ENCODE measurements at places on chromosomes 3 and 15.

DNA sequence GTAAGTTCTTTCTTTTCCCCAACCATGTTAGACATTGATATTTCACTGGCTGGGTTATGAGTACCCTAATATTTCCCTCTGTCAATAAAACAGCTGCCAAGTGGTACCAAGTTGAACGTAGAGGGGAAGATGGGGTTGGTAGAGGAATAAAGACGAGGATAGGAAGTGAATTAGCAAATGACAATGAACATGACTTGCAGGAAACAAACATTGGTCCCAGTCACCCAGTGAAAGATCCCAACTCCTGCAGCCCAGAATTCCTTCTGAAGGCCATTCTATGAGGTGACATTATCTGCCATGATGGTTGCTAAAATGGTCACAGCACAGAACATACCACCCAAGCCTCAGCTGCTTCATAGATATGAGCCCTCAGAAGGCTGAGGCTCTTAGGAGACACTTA, 159.0 kb upstream of the CTNNB1 start:
- no peak for DNase-seq

DNA sequence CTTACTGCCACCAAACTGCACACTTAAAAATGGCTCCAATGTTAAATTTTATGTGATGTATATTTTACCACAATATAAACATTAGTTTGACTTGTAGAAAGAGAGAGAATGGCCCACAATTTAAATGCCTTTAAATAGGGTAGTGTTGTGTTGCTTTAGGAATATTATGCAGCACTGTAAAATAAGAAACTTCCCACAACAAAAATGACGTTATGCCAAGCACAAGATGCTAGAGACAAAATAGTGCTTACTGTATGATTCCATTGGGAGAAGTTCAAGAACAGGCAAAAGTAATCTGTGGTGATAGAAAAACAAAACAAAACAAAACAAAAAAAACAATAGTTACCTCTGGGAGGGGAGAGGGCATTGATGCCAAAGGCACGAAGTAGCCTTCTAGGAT, 91.3 kb downstream of the MEGF11 start:
- no peak for DNase-seq

GRCh38 chr3:99145031-99145430, 243.5 kb upstream of the DCBLD2 start:
- no peak for DNase-seq

DNA sequence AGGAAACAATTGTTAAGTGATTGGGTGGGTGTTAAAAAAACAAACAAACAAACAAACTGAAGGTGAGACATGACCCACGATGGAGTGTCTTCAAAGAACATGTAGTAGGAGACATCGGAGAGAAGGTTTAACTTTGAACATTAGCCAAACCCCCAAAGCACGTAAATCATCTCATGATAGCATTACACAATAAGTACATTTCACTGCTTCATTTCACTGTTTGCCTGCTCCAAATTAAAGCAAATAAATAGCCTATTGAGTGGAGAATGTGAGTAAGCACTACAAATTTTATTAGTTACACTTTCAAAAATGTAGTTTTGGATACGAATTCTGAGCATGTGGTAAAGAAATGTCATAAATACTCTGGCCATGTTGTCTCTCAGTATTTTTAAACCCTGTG, 287.0 kb downstream of the SI start:
- no peak for DNase-seq

DNA sequence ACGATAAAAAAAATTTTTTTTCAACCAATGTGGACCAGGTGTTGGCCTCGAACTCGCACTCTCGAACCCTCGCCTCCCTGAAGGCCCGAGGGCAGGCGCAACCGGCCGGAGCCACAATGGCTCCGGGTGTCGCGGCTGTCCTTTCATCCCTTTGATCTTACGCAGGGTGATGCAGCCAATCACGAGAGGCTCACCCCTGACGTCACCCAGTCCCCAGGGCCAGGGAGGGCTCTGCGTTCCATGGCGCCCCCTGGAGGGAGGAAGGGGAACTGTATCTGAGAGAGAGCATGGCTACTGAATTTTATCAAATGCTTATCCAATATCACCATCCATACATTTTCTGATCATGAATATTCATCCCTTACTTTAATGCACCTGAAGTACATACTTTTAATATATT, 15.4 kb upstream of the GMNC start:
- peak; percentile 37 for DNase-seq

DNA sequence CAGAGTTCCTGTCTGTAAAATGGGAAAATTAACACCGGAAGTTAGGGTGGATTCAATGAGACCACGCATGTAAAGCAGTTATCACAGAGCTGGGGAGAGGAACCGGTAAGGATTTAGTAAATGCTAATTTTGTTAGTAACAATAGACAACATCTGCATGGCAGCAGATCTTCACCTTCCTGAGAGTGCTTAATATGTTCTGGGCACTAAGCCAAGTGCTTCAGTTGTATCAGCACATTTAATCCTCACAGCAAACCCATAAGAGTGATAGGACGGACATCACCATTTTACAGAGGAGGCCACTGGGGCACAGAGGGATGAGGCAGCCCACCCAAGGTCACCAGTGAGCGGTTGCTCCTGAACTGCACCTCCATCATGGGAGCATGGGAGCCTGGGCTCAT, 189.4 kb downstream of the WNT5A start:
- DNase-seq, result no peak

DNA sequence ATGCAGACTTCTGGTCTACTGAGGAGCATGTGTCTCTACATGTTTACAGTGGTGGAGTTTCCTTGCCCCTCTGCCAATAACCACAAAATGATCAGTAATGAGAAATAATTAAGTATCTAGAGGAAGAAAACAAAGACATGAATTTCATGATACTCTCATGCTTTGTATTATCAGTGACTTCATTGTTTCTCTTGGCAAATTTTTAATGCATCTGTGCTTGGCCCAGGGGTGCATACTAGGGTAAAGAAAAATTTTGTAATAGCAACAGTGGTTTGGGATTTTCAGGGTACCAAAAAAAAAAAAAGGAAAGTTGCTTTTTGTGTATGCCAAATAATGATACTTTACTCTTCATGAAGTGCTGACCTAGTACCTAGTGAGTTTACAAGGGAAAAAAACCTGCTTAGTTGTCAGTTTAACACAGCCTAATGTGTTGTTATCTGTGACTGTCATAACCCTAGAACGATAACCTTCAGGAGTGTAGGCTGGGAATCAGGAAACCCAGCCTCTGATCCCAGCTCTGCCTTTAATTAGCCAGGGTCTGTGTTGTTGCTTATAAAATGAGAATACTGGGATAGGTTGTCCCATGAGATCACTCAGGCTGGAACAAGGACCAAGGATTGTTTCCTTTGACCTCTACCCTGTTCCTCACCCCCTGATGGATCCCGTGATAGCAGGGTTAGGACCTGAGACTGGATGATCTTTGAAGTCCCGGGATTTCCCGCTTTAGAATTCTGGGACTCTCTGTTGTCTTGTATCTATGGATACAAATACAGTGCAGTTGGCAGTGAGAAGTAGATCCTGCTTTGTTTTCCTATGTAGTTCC, 117.5 kb downstream of the CMSS1 start:
- no peak for DNase-seq

- no peak for DNase-seq
Observed at GRCh38 chr3:158775426-158776410, 26.1 kb upstream of the MFSD1 start.

DNA sequence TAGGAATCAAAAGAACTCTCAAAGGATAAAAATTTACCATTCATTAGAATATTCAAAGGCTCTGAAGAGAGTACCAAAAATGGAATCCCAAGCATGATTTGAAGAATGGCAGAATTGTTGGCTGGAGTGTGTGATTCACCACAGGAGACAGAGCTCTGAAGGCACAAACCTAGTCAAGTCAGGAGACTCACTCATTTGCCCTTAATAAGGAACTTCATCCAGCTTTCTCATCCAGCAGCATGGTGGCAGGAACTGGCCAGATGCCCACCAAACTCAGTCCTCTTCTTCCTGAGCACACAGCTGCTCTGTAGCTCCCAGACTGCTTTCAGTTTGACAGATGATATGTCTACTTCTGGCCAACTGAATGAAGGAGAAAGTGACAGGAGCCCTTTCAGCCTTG, 16.5 kb upstream of the HEG1 start:
- DNase-seq, result no peak

- no peak for DNase-seq
Observed at GRCh38 chr3:9831253-9831652, 12.6 kb downstream of the RPUSD3 start.

GRCh38 chr3:182027366-182027765, 315.6 kb downstream of the SOX2 start:
- DNase-seq, result no peak

DNA sequence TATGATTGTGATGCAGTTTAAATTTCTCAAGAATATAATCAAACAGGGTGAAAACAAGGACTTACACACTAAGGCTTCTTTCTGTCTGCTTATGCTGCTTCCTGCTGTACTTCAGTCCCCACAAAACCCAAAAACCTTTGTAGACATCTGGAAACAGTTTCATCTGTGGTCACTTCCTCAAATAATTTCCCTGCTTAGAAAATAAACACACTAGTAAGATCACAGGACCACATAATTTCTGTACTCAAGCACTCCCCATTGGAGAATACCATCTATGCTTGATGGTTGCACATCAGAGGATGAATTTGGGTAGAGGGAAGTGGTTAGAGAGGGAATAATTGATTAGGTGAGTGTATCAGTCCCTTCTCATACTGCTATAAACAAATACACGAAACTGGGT, 266.2 kb downstream of the LSAMP start:
- no peak for DNase-seq

DNA sequence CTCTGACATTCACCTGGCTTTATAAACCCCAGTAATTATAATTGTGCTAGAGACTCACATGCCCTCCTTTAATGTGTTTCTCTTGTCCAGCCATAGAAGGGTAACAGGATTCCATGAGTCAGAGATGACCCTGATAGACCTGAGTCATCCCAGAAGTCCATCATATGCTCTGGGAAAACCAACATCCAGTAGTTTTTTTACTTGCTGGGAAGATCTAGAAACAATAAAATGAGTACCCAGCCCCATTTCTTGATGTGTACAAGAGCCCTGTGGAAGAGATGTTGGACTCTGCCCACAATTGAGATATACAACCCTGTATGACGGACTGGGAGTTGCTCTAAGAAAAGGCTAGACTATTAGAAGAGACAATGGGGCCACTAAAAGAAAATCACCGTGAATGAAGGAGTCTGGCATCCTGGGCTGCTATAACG, 22.4 kb upstream of the THUMPD3 start:
- no peak for DNase-seq

DNA sequence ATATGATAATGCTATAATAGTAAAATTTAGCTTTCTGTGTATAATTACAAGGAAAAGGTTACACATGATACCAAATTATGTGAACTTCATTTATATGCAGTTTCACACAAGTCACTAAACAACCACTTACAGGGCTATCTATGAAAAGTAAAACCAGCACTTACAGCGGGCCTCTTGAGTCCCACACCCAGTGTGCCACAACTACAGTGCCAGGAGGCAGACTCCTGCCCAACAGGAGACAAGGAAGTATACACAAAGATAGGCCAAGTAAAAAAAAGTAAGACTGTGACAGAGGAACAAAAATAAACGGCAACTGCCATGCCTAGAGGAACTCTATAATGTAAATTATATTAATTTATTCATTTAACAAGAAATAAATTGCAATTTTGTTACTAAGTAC, 53.4 kb upstream of the NEK10 start:
- peak; percentile 3 for DNase-seq

GRCh38 chr15:100056411-100057072, 285.2 kb downstream of the ADAMTS17 start:
- DNase-seq, result no peak

DNA sequence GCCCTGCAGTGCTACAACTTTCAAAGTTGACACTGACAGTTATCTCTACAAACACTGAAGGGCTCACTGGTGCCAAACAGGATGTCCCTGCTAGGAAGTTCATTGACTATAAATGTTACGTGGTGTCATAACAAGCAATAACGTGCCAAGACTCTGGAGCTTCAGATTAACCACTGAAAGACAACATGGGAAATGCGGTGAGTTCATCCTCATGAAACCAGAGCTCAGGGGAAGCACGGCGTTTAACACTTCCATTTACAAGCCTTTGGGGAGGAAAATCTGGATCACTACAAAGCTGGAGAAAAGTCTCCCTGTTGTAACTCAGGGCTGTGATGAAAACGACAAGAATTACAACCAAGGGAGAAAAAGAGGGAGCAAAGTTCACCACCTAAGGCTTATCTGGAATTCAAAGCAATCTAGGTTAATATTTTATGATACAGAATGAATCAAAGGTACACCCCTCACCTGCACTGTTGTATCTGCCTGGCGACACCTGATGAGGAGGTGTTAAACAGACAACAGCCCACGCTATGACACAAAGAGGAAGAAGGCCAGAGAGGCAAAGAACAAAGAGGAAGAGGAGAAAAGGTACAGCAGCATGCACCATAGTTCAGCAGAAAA, 27.0 kb downstream of the SHQ1 start:
- peak; percentile 78 for DNase-seq

- DNase-seq, result no peak
Observed at GRCh38 chr3:179330438-179330837, 7.6 kb downstream of the ZNF639 start.

- DNase-seq, result no peak
Observed at GRCh38 chr15:74829486-74829885, 3.1 kb downstream of the CPLX3 start.
